NCI-H1417 treated with DMSO at 0.1 percent for 48 hours (cell line): ENCODE measurements at places on chromosomes 16 and 17.

DNA sequence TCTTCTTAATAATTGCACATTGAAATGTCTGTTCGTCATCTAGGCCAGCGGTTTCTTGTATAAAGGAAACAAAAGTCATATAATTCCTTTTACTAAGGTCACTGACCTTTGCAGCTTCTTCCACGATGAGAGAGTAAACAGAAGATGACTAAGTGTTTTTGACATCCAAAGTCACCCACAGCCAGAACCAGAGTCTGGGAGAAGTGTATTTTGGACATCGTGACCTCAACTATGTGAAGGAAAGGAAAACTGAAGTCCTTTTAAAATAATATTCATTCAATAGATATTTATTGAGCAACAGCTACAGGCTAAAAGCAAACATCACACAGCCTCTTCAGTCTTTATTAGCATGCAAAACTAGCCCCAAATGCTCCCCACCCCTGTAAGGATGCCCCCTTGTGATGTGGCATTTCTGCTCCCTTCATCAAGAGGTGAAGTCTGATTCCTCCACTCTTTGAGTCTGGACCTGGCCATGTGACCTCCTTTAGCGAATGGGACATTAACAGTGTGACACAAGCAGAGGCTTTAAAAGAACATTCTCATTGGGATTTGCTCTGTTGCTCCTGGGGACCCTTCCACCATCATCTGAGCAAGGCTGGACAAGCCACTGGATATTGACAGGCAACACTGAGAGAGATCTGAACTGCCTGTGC is 8.1 kb upstream of the PMP22 start:
- DNase-seq = no peak

- DNase-seq = no peak
These were observed 85.7 kb downstream of the CDYL2 start for GRCh38 chr16:80718480-80719220.

DNA sequence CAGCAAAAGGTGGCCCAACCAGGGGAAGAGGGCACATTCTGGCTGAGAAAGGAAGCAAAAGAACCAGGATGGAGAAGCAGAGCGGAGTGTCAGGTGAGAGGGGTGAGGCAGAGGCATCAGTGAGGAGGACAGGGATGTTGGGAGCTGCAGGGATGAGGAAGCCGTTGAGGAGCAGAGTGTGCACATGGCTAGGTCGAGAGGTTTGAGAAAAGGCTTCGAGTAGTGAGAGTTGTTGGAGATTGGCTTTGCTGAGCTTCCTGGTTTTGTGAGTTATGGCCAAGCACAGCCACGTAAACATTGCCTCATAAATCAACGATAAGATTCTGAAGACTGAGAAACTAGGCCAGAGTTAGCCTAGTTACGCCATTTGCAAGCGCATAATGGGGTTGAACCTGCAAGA is 26.9 kb downstream of the DNAH2 start:
- DNase-seq = no peak

DNA sequence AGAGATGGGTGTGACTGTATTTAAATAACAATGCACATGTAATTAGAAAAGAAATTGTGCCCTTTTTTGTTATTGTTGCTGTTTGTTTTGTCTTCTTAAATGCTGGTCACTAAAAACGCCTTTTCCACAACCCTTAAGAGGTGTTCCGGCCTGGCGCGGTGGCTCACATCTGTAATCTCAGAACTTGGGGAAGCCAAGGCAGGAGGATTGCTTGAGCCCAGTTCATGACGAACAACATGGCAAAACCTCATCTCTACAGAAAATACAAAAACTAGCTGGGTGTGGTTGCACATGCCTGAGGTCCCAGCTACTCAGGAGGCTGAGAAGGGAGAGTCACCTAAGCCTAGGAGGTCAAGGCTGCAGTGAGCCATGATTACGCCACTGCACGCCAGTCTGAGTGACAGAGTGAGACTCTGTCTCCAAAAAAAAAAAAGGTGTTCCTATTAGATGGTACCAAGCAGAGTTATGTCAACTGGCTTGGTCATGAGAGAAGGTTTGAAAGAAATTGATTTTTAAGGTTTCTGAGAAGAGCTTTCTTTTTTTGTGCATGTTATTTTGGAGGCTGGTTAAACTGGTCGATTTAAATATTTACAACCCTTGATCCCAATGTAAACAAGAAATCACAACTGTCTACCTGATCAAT is 23.5 kb upstream of the RFFL start:
- DNase-seq = no peak

DNA sequence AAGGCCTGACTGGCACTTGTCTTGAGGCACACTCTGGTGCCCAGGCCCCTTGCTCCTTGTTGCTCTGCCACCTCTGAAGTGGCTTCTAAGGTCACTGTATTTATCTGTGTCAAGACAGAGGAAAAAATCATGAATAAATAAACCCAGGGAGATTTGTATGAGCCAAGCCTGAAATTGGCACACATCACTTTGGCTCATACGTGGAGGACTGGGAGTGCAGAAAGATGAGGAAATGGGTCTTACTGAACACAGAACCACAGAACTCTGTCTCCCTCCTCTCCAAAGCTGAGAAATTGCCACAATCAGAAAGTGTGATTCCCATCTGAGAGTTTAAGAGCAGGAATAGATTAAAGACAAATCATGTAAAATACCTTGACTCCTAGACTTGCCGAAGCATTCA is 27.1 kb upstream of the C16orf78 start:
- no peak for DNase-seq

DNA sequence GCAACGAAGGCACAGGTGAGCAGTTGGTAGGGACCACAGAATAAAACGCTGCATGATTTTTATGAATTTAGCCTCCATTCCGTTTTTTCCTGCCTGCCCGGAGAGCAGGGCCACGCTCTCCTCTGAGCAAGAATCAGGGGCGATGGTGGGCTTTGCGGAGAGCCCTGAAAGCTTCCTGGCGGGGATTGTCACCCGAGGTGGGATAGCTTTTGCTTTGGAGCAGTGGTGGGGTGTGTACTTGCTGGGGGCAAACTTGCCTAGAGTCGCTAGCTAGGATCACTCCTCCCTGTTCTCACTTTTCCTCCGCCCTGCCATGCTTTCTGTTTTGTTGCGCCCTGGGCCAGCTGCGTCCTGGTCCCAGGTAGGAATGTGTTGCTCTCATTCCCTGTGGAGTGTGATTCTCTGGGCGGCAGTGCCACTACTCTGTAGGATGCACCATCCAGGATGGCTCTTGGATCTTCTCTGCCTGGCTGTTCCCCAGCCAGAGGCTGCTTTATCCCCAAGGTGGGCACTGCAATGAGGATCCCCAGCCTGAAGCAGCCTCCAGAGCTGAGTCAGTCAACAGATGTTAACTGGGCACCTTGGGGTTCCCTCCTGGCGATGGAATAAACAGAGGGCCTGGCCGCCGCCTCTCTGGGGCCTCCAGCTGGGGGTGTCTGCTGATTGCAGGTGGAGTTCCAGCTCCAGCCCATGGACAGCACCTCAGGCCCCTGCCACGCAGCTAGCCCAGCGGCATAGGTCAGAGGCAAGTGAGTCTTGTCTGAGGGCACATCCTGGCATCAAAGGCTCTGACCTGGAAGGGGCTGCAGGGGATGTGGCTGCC is 360.9 kb upstream of the TNRC6C start:
- no peak for DNase-seq

DNA sequence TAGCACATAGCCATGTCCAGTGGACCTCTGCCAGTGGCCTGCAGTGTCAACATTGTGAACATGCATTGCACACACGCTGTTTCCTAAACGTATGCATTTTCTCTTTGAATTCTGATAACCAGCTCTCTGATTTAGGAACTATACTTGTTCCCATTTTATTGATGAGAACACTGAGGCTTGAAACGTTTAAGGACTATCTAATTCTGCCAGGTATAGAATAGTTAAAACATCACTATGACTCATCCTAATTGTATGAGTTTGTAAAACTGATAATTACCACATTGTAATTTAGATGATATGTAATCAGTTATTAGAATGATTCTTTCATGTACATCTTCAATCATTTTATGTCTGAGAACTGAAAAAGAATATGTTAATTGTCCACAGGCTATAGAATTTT is 3.1 kb downstream of the BEAN1 start:
- DNase-seq = no peak

GRCh38 chr17:67594115-67594880 is 123.4 kb upstream of the NOL11 start:
- no peak for DNase-seq
